Dermis microvascular lymphatic vessel endothelial cell (primary cell): ENCODE measurements at places on chromosomes 11 and 22. TPM values are rescaled to one million over a fixed set of nuclear protein-coding genes. Genes with fewer than 3 reads are reported as not detected.

The KRTAP5-2 gene
- total RNA-seq, result not detected in 2 replicates

The OR8D1 gene
- total RNA-seq, result not detected in 2 replicates

The GAB4 gene
- total RNA-seq, result not detected in 2 replicates

The DDI1 gene
- not detected in 2 replicates for total RNA-seq

The TMEM151A gene
- total RNA-seq, result under 0.01 TPM in 1 of 2 replicates, not detected in the other

The PHLDB1 gene
- 20.7 and 27.6 TPM in 2 replicates for total RNA-seq

The LSP1 gene
- under 0.01 TPM in 2 replicates for total RNA-seq

The CLMP gene
- under 0.01 TPM in 2 replicates for total RNA-seq

The INPPL1 gene
- 31.3 and 41.0 TPM in 2 replicates for total RNA-seq

The AMPD3 gene
- 1.3 and 3.5 TPM in 2 replicates for total RNA-seq

The CRACR2B gene
- 12.1 and 16.9 TPM in 2 replicates for total RNA-seq

The OR56A1 gene
- not detected in 2 replicates for total RNA-seq

The SPDYC gene
- not detected in 2 replicates for total RNA-seq

The TTC36 gene
- 0.64 and 0.76 TPM in 2 replicates for total RNA-seq

The IRAG1 gene
- 0.39 and 0.63 TPM in 2 replicates for total RNA-seq

The TRIM51 gene
- not detected in 2 replicates for total RNA-seq

The C2CD3 gene
- total RNA-seq, result 7.1 and 12.5 TPM in 2 replicates

The CENPM gene
- total RNA-seq, result 14.4 and 30.0 TPM in 2 replicates

The TENM4 gene
- under 0.01 and 0.13 TPM in 2 replicates for total RNA-seq

The EHF gene
- not detected in 2 replicates for total RNA-seq

The JAML gene
- under 0.01 and 0.13 TPM in 2 replicates for total RNA-seq

The HEPACAM gene
- under 0.01 TPM in 2 replicates for total RNA-seq

The GDPD4 gene
- not detected in 2 replicates for total RNA-seq

The OR51B5 gene
- not detected in 2 replicates for total RNA-seq

The OR52I2 gene
- not detected in 2 replicates for total RNA-seq

The OR5P2 gene
- total RNA-seq, result not detected in 2 replicates

The FGF3 gene
- total RNA-seq, result not detected in 2 replicates

The IGLL1 gene
- total RNA-seq, result not detected in 2 replicates

The PPM1F gene
- total RNA-seq, result 117 and 120 TPM in 2 replicates
